Activated CD4-positive, alpha-beta T cell treated with anti-CD3 and anti-CD28 coated beads, Interleukin-2, amount 50 U/mL, for 1 hour (primary cell): ENCODE measurements at places on chromosomes 11 and 22.

DNA sequence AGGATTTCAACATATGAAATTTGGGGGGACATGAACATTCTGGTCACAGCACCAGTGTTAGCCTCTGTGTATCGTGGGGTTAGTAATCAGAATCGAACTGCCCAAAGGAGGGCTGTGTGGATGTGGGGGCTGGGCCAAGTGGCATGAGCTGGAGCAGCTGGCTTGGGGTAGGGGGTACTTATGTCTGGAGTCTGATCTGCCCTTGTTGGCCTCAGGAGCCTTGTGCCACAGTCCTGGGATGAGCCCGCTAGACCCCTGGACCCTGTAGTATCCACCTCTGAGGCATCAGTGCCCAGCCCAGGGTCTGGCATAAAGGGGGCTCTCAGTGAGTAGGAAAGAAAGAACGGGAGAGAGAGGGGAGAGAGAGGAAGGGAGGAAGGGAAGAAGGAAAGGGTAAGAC is 67.3 kb downstream of the LRRC32 start:
- DNase-seq, result no peak

- no peak for DNase-seq
These were observed 144.8 kb downstream of the CRYBB2 start for GRCh38 chr22:25364281-25364680.

DNA sequence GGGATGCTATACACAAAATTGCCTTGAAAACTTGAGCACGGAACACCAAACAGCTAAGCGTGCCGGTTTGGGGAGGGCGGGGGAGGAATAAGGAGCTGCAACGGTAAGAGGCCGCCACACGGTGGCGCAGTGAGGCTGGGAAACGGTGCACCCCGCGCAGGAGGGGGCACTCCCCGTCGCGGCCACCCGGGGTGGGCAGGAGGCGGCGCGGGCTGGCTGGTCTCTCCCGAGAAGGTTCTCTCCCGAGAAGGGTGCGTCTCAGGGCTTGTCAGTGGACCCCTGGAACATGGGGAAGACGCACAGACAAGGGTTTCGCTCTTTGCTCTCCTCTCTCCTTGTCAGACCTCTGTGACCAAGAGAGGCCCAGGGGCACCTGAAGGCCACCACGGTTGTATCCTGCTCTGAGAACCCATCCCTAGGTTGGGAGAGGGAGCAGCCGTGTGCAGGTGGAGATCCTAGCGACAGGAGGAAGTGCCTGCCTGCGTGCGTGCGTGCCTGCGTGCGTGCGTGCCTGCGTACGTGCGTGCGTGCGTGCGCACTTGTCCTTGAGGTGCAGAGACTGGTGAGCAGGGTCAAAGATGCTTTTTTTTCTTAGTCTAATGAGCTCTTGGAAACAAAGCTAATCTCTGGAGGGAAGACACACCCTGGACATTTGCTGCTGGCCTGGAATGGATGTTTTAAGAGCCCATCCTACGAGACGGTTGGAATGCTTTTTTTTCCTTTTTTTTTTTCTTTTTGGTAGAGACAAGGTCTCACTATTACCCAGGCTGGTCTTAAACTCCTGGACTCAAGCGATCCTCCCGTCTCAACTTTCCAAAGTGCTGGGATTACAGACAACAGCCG is 18.1 kb upstream of the JAM3 start:
- DNase-seq, result peak; percentile 71

GRCh38 chr11:131889760-131890581 is 519.6 kb downstream of the NTM start:
- no peak for DNase-seq

- DNase-seq, result no peak
These were observed 15.8 kb downstream of the CDKN1C start for GRCh38 chr11:2869561-2870427.

DNA sequence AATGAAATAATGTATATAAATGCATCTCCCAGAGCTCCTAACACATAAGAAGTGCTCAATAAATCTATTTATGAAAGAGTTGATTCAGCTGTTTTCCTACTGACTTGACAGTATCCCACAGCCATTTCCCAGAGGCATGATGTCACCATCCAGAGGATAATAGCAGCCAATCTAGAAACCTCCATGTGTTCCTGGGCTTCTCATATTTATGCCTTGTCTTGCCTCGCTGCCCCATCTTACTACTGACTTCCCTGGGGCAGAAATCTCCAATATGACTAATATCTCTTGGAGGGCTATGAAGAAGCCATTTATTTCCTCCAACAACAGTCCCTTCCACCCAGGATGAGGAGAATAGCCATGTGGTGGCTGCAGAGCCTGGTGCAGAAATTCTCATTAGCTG is 115.4 kb upstream of the NAV2 start:
- DNase-seq, result no peak

DNA sequence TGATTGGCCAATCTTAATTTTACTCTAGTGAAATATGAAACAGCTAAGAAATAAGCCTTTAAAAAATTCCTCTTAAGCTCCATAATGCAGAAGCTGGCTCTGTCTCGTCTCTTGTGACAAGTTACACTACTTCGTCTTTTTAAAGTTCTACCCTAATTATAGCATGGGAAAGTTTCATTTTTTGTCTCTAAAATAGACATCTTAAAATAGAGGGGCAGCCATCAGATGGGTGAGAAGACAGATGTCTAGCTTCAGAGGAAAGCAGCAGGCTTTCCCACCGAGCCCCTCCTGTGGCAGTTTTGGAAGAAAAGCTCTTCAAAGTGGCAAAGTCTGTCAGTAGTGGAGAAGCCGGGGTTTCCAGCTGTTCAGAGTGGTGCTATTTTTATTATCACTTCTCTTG is 39.5 kb downstream of the XRRA1 start:
- DNase-seq, result no peak

DNA sequence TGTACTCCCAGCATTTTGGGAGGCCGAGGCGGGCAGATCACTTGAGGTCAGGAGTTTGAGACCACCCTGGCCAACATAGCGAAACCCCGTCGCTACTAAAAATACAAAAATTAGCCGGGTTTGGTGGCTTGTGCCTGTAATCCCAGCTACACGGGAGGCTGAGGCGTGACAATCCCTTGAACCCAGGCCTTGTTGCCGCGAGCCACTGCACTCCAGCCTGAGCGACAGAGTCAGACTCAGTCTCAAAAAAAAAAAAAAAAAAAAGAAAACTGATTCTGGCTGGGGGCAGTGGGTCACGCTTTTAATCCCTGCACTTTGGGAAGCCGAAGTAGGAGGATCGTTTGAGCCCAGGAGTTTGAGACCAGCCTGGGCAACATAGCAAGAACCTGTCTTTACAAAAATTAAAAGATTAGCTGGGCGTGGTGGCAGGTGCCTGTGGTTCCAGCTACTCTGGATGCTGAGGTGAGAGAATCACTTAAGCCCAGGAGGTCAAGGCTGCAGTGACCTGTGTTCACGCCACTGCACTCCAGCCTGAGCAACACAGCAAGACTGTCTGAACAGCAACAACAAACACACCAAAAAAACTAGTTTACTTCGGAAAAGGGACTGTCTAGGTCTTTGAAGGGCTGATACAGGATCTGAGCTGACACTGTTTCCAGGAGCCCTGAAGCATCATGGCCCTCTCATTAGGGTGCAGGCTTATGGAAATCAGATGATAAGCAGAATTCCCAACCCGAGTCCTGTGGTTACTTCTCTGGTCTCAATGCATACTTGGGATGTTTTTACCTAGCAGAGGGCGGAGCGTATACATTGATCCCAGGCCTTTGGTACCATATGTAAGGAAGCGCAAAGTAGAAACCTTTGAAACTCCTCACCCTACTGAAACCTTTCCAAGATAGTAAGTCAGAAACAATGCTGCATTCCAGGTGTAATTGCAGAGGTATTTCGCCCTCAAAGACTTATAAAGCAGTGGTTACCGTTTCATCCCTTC is 1.8 kb upstream of the CHKB start:
- no peak for DNase-seq

- DNase-seq, result no peak
These were observed 4.8 kb upstream of the ELFN2 start for GRCh38 chr22:37431801-37432707.

GRCh38 chr11:125141686-125142535 is 22.6 kb upstream of the PKNOX2 start:
- peak; percentile 60 for DNase-seq

GRCh38 chr11:70535191-70535971 is 137.1 kb downstream of the CTTN start:
- DNase-seq, result no peak

- peak; percentile 67 for DNase-seq
These were observed 15.0 kb downstream of the RHOD start for GRCh38 chr11:67071420-67072284.

DNA sequence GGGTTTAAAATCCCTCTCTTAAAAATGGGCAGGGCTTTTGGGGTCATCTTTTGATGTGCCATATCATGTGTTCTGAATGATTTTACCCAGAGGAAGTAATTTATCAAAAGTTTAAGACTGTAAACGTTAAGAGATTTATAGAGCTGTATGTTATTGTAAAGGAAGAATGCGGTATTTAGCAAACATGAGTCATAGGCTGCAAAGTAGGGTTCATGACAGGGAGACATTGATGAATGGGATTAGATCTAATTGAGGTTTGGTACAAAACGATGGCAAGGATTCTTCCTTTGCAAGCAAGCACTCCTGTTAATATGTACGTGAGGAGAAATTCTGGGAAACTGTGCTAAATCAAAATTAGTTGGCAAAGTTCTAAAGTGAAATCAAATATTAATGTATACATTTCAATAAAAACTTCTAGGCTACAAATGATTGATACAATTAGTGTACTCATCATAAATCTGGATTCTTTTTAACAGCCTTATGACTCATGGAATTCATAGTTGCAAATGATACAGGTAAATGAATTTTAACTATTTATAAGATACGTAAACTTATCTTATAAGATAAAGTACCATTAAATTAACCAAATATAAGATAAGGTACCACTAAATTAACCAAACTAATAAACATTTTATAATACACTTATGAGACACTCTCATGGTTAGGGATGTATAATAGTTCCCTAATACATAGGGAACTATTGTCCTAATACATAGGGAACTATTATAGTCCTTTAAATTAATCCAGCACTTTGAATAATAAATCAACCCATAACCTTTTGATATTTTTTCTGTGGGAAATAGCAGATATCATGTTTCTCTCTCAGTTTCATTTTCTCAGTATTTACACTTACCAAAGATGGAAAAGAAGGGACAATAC is 58.4 kb downstream of the KIF18A start:
- DNase-seq, result no peak

- no peak for DNase-seq
These were observed 39.6 kb upstream of the CTTN start for GRCh38 chr11:70358753-70359152.

- DNase-seq, result no peak
These were observed 123.5 kb upstream of the APOA1 start for GRCh38 chr11:116960930-116961329.

DNA sequence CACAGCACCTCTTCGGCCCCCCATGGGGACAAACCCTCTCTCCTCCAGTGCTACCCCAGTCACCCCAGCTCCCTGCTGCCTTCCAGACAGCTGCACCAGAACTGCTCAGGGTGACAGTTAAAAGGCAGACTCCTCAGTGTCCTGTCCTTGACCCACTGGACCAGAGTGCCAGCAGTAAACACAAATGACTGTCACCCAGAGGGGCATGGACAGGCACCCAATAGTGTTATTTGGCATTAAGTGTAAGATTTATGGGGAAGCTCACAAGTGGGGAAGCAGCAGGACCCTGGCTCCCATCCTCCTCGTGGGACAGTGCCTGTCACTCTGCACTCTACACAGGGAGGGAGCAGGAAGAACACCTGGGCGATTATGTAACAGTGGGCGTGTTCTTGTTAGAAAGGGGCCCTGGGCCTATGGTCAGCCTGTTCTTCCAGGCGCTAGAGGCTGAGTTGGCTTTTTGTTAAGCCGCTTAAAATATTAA is 5.0 kb downstream of the RPS19BP1 start:
- DNase-seq, result no peak

GRCh38 chr11:2912498-2912897 is 16.7 kb downstream of the PHLDA2 start:
- no peak for DNase-seq

DNA sequence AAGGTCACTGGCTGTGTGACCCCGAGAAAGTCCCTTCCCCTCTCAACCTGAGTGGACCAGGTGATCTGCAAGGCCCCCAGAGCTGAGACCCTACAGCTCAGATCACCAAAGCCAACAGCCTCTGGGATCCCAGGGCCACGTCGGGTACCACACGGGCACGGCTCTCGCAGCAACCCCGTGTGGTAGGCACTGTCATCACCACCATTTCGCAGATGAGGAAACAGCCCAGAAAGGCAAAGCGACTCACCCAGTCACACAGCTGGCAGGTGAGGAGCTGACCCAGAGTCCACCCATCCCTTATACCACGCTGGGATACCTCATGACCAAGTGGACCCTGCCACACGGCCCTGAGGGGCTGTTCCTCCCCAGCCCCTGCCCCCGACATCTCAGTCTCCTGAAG is 2.8 kb downstream of the ATP5MGL start:
- DNase-seq, result no peak

- no peak for DNase-seq
These were observed 183.4 kb upstream of the MTMR2 start for GRCh38 chr11:96107143-96107824.

DNA sequence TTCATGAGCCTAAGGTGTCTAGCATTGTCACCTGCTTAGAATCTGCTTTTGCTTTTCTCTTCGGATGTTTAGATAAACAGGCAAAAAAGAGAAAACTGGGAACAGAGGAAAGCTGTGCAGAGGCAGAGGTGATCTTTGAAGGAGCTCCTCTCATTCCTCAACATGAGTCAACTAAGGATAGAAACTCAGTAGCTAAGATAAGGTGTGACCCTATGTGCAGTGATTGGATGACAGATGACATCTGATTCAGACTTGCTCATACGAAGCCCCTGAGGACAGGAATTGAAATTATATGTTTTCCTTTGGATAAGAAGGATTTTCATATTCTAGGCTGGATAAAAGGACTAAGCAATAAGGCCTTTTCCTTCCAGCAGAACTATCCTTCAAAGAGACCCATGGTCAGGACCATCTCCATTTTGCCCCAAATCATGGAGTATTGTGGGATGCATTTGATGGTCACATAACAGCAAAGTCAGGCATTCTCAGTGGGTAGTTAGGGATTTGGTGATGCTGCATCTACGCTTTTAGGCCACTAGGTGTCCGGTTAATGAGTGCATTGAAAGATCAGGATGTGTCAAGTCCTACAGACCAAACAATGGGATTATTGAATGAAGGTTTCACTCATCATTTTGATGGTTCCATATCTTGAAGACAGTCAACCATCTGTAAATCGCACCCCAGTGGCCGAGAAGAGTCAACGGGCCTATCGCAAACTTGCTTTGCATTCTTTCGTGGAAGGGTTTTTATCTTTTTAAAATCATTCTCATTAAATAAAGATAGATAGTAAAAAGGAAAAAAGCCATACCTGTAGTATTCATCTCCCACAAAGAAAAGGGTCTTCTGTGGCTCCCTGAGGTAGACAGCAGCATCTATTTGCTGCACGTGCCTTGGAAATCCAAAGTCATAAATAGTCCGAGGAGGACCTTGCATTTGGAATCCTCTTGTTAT is 32.2 kb downstream of the MMP20 start:
- DNase-seq, result no peak

DNA sequence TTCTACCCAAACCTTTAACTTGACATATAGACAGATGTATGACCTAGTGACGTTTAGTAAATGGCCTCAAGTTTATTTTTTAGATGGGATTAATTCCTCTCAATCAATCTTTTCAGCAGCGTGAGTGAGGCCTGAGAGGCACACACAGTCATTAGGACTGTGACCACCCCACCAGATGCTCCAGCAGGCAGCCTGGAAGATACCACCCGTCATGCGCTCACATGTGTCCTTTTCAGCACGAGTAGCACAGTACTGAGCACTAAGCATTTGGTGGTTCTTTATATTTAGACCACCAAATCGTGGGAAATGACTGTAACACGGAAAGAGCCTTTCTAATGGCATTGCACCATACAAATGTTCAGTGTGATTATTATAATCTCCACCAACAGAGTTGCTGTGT is 354.6 kb upstream of the DDI1 start:
- DNase-seq, result no peak

GRCh38 chr11:43200031-43200430 is 111.8 kb upstream of the API5 start:
- DNase-seq, result no peak
